ENCODE measurements at places on chromosomes 5 and 9.

DNA sequence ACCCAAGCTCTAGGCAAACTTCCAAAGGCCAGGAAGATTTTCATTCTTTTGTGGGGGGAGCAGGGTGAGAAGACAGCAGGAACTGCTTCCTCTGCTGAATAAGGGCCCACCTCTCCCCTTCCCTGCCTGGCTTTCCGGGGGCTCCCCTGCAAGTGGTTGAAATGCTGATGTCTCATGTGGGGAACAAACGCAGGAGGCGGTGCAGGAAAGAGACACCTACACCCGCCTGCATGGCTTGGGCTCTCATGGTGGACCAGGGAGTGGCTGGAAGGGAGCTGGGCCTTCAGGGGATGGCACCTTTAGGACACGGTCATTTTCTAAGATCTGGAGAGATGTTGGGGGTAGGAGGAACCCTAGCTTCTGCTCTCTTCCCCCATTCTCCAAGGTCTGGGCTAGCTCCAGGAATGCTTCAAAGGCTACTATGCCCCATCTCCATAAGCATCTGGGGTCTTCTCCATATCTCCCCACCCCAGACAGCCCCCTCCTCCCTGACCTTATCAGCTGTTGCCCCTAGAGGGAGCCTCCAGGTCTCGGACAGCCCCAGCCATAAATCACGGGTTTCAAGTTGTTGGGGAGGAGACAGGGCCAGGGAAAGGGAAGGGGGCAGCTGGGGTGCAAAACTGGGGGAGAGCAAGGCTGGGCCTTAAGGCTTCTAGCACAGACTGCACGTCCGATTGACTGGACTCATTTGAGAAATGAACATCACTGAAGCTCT, 76.6 kb downstream of the PSD2 start:
- no peak for DNase-seq

DNA sequence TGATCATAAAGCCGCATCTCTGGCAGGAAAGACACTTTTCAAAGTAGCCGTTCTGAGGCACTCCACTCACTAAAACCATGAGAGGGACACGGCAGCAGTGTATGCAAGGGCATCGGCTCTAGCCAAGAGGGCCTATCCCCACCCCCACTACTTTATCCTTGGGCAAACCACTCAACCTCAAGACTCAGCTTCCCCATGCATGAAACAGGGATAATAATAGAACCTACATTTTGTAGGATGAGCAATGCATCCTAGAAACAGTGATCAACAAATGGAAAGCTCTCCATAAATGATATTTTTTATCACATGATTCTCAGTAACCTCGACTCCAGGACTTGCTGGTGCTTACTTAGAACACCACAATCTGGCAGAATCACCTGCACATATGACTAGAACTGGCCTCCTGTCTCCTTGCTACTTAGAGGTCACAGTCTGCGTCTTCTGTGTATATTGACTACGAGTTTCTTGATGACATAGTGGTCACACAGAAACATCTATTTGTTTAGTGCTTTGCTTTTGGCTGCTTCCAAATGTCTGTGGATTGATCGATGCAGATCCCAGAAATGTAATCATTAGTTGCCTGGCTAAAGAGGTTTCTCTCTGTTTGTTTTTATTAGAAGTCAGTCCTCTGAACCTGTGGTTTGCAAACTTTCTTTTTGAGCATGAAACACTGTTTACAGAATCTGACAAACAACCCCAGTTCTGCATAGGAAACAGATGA, 102.1 kb downstream of the LHFPL2 start:
- DNase-seq: no peak

DNA sequence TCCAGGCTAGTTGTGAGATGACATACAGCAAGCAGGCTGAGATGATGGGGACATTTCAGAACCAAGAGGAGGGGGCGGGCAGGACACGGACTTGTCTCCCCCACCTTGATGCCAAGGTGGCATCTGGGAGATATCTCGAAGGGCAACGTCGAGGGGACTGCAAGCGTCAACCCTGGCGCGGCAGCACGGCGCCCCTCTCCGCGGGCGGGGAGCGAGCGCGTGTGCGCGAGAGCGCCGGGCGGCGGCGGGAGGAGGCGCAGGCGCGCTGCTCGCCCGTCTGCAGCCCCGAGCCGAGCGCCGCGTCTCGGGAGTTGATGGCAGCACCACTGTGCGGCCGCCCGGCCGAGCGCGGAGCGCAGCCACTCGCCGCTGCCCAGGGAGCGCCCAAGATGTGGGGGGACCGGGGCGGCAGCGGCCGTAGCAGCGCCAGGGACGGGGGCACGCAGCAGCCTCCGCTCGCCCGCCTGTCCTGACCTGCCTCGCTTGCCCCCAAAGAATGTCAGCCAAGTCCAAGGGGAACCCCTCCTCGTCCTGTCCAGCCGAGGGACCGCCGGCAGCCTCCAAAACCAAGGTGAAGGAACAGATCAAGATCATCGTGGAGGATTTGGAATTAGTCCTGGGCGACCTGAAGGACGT, at the start of gene PRR16:
Gene PRR16 (plus strand): TSS at position 310 of the 636 bp plus-strand sequence.
- peak; percentile 48 for DNase-seq

- no peak for DNase-seq
Measured at GRCh38 chr5:157930710-157931109, 71.8 kb upstream of the CLINT1 start.

GRCh38 chr5:34666392-34667080, 10.4 kb downstream of the RAI14 start:
- DNase-seq: no peak

DNA sequence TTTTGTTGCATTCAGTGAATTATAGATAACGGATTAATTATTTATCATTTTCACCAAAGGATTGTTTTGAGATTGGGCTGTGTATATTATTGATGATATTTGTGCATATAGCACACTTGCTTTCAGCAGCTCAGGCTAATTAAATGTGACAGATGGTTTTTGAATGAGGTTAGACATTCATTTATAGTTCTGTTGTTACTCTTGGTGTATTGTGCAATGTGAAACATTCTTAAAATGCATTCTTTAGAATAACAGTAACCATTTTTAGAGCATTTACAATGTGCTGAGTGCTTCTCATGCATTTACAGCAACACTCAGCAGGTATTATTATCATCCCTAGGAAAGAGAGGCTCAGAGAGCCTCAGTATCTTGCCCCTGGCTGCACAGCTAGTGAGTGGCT, 23.8 kb downstream of the NANS start:
- DNase-seq: peak; percentile 44

GRCh38 chr5:10162468-10162867, 87.2 kb downstream of the ATPSCKMT start:
- DNase-seq: no peak

DNA sequence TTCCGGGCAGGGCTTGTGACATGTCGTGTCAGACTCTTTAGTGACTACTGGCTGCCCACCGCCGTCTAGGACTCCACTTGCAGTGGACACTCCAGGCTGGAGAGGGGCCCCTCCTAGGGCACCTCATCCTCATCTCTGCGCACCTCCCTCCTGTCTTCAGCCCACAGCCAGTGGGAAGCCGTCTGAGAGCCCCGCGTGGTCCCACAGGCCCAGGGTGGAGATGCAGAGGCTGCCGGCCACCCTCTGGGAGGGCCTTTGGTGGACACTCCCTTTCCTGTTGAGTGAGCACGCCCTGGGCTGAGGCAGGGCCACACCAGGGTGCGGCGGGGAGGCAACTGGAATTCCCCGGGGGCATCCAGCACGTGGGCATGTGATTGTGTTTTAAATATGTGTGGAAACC, 80.5 kb downstream of the IRX2 start:
- DNase-seq: no peak

DNA sequence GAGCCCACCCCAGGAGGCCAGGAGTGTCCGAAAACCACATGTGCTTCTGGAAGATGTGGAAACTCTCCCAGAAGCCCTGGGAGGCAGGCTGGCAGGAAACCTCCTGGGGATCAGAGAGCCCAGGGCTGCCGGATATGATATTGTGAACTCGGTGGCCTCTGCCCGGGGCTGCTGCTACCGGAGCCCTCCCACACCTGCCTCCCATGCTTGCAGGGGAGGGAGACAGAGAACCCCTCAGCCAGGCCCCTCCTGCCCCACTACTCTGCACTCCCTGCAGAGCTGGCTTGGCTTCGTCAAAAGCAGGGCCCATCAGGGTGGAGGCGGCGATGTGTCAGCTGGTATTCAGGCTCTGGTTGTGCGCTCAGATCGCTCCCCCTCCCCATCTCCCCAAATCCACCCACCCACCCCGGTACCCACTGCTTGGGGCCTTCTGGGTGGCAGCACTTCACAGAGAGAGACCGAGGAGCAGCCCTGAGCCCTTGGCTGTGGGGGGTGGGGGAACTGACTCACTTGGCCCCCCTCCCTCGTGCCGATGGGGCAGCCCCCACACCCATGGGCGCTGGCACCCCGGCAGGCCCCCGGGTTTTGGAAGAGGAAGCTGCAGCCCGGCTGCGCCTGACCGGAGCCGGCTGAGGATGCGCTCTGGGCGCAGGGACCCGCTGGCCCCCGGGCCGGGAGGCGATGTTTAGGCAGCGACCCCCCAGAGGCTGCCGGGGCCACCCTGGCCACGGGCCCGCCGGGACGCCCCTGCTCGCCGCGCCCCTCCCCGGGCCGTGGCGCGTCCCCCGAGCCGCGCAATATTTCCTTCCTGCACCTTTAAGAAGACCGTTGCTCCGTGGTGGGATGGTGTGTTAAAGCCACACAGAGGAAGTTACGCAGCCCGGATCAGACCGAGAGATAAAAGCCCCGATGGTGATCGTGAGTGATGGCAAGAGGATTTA, 786 bp upstream of the NTNG2 start:
- DNase-seq: peak; percentile 21

DNA sequence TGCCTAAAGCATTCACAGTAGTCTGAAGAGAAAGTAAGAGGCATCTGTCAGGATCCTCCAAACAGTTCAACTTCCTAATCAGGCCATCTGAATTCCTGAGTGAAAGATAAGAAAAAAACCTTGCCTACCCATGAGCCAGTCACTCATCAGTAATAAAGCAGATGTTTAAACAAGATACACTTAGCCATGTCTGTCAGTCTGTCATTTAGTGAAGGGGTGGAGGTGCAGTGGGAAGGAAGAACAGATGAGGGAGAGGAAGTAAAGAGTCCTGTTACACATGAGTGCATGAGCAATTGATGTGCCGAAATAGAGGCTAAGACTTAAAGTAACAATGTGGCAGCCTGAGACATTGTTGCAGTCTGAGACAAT, 29.9 kb upstream of the DMRTA1 start:
- no peak for DNase-seq

- DNase-seq: no peak
Measured at GRCh38 chr5:56566374-56567249, 248.7 kb upstream of the MAP3K1 start.

- no peak for DNase-seq
Measured at GRCh38 chr5:74061292-74061691, 435.3 kb downstream of the ARHGEF28 start.

DNA sequence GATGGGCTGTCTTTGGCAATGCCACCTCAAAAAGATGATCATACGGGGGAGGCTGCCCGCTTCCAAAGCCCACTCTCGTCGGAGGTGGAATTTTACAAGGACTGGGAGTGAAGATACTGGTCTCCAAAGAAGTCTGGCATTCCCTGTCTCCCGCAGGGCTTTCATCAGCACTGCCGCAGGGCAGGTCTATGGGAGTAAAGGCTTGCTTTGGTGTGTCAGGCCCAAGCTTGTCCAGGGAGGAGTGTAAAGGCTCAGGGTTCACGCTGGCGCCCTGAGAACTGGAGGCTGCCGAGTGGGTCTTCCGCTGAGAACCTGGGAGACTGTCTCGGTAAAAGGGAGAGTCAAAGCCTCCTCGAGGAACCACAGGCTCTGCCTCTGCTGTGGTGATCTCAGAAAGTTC, 27.0 kb downstream of the SPACA9 start:
- no peak for DNase-seq

DNA sequence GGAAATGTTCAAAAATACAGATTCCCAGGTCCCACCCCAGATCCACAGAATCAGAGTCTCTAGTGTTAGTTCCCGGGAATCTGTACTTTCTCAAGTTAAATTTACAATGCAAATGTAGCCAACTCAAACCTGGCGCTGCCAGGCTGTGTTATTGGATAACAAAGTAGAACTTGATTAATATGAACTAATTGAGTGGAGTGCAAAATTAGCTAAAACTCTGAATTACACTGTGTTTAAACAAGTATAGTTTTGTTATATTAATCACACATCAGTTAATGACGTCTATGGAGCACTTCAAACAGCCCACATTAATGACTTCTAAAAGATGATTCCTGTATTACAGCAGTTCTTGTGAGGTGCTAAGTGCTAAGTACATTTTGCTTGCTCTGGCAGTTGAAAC, 32.4 kb upstream of the CYFIP2 start:
- no peak for DNase-seq

DNA sequence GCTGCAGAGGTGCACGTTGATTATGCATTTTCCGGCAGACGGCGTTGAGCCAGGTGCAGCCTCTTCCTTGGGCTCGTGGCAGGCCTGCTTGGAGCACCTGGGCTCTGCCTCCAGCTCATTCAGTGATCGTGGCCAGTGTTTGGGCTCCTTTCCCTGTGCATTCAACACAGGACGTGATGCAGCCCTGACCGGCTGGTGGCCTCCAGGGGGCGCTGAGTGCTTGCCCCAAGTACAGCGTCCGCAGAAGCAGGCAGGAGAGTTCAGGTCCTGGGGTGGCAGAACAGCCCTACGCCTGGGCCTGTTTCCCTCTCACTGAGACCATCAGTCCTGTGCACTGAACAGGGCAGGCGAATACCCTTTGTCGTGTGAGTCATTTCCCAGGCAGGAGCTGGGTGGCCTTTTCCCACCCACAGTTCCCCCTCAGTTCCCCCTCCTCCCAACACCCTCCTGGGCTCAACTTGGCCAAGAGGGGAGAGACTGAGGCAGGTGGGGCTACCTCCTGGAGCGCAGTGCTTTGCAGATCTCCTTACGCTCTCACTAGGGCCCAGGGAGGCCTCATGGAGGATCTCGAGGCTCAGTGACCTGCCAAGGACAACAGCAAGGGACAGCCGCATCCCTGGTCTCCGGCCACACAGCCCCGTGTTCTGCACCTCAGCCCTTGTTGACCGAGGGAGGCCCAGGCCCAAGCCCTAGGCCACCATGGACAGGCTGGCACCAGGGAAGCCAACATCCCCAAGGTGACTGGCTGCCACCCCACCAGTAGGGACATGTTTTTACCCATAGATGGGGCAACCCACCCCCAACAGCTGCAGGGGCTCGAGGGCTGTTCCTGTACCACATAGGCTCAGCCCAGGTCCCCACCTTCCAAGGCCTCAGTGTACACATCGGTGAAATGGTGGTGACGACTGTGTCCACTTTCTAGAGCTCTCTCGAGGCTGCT, 52.9 kb downstream of the LRSAM1 start:
- peak; percentile 53 for DNase-seq

- DNase-seq: no peak
Measured at GRCh38 chr5:59608745-59609144, 284.8 kb downstream of the PDE4D start.

GRCh38 chr5:92237896-92238295, 854.8 kb upstream of the ARRDC3 start:
- DNase-seq: no peak

- DNase-seq: no peak
Measured at GRCh38 chr9:21031091-21031807, at the start of gene HACD4. TSS of gene HACD4 (minus strand) at chr9:21031640. CDS start at chr9:21031590, 50 bp downstream.

- DNase-seq: no peak
Measured at GRCh38 chr9:81855538-81855937, 72.7 kb upstream of the SPATA31D4 start.

DNA sequence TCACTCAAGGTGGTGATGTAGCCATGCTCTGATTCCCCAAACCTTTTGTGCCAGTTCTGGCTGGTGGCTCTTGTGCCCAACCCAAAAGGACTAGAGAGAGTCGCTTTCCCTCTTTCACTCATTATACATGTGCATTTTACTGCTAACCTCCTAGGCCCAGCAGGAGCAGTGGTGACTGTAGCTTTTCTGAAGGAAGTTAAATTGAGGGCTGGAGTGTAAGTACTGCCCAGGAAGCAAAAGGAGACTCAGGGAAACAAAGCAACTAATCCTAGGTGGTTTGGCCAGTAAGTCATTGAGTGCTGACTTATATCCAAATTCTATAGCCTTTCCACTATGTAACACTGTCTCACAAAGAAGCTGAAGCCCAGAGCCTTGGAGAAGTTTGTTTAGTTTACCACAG, 194.4 kb upstream of the ZNF462 start:
- DNase-seq: no peak

Measured in GM04504 (cell line).